Transverse colon (tissue), 4 donors: ENCODE measurements at places on chromosomes 7 and 10.

- no peak for DNase-seq
Measured at GRCh38 chr10:113905756-113906155, 51.3 kb downstream of the NHLRC2 start.

DNA sequence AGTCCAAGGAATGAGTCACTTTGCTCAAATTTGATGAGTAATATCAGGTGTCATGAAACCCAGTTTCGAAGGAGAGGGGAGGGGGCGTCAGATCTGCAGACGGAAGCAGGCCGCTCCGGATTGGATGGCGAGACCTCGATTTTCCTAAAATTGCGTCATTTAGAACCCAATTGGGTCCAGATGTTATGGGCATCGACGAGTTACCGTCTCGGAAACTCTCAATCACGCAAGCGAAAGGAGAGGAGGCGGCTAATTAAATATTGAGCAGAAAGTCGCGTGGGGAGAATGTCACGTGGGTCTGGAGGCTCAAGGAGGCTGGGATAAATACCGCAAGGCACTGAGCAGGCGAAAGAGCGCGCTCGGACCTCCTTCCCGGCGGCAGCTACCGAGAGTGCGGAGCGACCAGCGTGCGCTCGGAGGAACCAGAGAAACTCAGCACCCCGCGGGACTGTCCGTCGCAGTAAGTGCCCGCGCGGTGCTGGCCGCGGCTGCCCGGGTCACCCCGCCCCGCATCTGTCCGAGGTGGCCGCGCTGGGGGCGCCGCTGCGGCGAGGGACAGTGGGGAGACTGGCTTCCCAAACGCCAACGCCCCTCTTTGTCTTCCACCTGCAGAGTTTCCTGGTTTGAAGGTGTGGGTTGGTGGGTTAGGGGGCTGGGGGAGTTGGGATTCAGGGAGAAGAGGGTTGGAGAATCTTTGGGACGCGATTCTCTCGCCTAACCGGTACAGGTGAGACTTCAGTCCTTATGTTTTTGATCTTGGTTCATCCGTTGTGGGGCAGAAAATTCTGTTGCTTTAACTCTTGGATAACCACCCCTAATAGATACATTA lies at the start of gene TAC1:
Gene TAC1 (plus strand): TSS at position 351 of the 829 bp plus-strand sequence. CDS start 527 bp downstream, outside the sequence.
- DNase-seq: no peak

GRCh38 chr10:75956624-75957023 lies 525.2 kb downstream of the LRMDA start:
- no peak for DNase-seq

DNA sequence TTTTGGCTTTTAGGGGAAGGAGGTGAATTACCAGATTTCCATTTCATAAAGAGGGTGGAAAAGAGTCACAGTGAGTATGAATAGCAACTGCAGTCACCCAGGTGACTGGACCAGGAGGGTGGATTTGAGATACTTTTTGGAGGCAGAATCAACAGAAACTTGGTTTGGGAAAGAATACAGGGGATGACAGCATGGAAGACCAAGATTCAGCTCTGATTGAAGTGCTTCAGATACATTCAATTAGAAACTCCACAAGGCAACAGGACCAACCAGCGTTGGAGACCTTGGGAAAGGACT lies 83.0 kb downstream of the SGMS1 start:
- DNase-seq: no peak

- DNase-seq: no peak
Measured at GRCh38 chr7:81150951-81151361, 232.1 kb upstream of the SEMA3C start.
